Midbrain (tissue), 1 donor: ENCODE measurements at places on chromosomes 13 and 19.
A peak's percentile ranks its signal among the peaks of the same experiment; 100 is the strongest.

GRCh38 chr13:65188721-65189120 is 2041.4 kb downstream of the PCDH9 start:
- DNase-seq, result no peak

DNA sequence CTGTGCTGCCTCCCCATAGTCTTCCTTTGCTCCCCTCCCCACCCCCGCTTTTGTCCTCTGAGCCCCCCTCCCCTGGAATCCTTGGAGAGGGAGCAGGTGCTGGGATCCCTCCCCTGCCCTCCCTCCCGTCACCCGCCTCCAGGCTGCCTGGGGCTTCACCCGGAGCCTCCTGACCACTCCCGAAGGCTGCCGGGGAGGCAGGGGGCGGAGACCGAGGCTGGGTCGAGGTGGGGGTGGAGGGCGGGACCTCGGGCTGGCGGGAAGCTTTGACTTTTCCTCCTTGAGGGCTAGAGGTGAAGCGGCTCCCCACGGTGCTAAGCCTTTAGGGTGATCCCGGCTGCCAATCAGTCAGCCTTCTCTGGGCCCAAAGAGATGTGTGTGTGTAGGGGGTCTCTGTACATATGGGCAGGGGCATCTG is 1.5 kb downstream of the KMT5C start:
- DNase-seq, result peak; percentile 33

GRCh38 chr19:53868892-53869804 is 1.5 kb downstream of the MYADM start:
- DNase-seq, result peak; percentile 47

GRCh38 chr13:91639330-91639729 is 240.9 kb downstream of the GPC5 start:
- DNase-seq, result no peak

DNA sequence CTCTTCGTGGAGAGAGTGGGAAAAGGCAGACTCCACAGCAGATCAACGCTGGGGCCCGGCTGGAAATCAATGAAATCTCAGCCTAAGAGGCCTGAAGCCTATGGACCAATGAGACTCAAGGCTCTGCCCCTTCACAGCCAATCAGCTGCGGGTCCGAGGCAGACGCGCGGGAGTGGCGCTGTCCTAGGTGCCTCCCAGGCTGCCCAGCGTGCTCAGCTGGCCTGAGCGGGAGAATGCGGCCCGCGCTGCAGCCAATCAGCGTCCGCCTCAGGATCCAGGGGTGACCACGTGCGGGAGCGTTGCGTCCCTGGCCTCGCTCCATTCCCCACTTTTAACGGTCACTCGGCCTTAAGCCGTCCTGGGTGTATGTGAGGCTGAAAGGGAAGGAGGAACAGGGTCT is at the start of gene ZBTB32:
TSS of gene ZBTB32 (plus strand) at position 341 of the 400 bp plus-strand sequence. CDS start 10,069 bp downstream, outside the sequence.
- no peak for DNase-seq

DNA sequence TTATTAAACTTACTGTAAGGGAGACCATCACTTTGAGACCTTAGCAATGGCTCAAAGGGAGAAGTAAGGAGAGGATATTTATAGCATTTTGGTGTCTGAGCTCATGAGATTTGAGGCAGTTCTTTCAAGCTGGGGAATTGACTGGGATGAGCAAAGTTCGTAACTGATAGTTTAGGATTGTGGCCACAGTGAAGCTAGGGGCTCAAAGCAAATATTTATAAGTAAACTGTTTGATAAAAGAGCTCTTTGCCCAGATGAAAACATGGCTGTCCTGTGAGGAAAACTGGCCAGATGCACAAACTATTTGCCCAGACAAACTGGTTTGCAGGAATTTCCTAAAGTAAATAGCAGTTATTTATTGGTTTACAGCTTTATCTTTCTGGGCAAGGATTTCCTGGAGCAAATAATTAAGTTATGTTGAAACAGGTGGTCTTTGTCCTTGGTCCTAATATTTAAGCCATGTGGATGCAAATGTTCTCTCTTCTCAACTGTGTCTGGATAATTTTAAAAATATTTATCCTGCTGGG is 59.7 kb upstream of the TMTC4 start:
- DNase-seq, result no peak
